ENCODE measurements at places on chromosomes 11 and 22.

DNA sequence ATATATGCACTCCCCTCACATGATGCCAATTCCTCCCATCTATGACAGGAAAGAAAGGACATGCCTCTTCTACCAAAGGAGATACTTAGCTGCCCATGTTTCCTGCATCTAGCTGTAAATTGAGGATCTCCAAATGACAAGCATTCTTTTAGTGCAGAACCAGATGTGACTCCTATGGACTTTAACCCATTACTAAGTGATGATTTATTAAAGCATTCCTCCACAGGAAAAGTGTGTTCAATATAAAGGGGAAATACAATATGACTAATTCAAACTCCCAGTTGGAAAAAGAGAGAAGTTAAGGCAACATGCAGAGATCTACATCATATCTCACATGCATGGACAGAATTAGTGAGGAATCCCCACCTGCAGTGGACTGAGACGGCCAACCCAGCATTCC is 221.3 kb downstream of the FAM76B start:
- no peak for DNase-seq

GRCh38 chr22:46373921-46374662 is 38.6 kb downstream of the TRMU start:
- DNase-seq: no peak

DNA sequence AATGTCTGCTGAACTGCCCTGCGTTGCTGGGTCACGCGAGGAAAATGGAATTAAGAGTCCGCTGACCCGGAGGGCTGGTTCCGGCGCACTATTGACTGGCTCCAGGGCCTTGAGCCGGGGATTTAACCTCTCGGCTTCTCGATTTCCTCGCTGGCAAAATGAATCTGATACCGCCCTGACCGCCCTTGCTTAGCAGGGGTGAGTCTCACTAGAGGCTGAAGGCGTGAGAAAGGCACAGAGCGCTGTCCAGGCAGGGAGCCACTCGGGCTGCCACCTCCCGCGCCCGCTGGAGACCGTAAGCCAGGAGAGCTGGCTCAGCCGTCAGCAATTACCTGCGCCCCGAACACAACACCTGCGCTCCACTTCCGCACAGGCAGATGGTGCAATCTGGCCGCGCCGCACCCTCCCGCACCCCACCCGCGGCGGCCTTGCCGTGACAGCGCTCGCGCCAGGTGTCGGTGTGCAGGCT is 65.6 kb downstream of the BUD13 start:
- DNase-seq: no peak

GRCh38 chr11:121483805-121484480 is 31.2 kb upstream of the SORL1-AS1 start:
- no peak for DNase-seq

GRCh38 chr11:1155274-1155693 is 2.5 kb upstream of the MUC5AC start:
- no peak for DNase-seq

GRCh38 chr11:101872171-101872882 is 42.5 kb upstream of the CEP126 start:
- DNase-seq: no peak

- DNase-seq: no peak
These were observed 228.3 kb downstream of the MIAT start for GRCh38 chr22:26885441-26886261.

DNA sequence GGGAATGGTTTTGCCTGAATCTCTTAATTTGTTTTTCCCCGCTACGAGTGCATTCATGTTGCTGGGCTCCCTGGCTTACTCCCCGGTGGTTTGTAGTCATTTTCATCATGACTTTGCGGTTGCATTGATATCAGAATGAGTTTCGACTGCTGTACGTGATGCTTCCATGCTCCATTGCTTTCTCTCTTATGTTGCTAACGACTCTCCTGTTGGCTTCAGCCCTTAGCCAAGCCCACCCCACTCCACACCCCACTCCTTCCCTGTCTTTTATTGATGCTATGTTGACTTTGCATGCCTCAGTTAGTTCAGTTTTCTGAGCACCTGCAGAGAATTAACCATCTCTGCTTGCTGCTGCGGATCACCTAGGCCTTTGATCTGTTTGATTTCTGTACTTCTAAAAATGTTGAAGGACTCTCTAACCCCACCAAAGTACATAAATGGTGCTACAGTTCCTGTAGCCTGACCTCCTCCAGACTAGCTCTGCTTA is 65.3 kb downstream of the ARFGAP2 start:
- no peak for DNase-seq

- no peak for DNase-seq
These were observed 3.0 kb downstream of the BACE1 start for GRCh38 chr11:117313091-117313490.

DNA sequence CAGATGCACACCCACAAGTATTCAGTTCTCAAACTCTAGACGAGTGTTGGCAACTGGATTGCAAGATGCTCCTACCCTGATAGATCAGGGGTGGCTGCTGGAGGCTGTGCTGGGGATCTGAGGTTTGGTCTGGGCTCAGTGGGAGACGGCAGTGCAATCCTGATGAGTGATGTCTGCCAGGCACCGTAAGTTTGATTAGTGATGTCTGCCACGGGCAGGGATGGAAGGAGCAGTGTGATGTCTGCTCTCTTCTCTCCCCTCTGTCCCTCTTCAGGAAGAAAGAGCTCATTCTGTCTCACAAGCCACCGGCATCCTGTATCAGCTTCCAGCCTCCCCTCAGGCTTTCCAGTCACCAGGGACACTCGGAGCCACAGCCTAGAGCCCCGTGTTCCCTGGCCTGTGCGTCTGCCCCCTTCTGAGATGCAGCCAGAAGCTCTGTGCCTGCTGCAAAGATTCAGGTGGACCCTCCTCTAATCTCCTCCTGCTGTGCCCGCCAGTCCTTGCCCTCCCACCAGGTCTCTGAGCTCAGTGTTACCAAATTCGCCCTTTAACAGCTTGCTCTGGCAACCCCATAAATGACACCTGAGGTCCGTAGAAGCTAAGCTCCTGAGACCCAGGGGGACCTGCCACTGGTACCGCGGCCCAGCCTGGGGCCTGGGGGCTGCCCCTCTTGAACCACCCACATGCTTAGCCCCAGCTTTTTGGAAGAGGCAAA is 19.9 kb downstream of the TP53I11 start:
- no peak for DNase-seq

- no peak for DNase-seq
These were observed 816 bp upstream of the PHRF1 start for GRCh38 chr11:575313-575995.

DNA sequence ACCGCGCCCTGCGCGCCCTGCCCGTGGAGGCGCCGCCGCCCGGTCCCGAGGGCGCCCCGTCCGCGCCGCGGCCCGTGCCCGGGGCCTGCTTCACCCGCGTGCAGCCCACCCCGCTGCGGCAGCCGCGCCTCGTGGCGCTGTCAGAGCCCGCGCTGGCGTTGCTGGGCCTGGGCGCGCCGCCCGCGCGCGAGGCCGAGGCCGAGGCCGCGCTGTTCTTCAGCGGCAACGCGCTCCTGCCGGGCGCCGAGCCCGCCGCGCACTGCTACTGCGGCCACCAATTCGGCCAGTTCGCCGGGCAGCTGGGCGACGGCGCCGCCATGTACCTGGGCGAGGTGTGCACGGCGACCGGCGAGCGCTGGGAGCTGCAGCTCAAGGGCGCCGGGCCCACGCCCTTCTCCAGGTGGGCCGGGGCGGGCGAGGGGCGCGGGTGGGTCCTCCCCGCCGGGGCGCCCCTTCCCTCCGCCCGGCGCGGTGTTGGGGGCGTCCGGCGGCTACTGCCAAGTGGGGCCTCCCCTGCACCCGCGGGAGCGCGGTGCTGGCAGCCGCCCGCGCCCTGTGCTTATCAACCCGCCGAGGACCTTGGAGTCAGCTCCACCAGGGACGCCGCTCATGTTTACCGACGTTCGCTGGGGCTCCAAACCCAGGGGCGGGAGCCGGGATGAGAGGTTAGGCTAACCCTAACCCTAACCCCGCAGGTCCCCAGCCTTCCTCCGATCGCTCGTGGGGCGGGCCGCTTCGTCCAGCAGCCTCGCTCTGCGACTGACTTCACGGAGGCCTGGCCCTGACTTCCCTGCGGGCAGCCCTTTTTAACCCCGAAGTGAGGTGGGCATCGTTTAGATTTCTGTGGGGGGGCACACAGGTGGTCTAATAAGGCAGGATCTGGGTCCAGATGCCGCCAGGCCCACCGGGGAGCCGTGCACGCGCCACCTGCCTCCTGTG is 649 bp downstream of the SELENOO start:
- DNase-seq: peak; percentile 61

DNA sequence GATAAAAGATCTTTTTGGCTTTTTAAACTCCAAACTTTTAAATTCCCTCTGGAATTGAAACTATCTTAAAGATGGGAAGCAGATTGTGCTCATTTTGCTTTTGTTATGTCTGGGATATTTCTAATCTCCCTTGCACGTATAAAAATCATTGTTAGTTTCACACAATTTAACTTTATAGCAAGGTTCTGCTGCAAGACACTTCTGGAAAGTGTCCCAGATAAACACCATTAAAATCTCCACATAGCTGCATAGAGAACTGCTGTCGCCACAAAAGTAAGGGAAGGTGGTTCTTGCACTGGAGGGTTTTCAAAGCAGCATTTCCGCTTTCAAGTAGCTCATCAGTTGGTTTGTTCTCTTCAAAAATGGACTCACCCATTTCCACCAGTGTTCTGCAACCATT is 11.8 kb downstream of the PTS start:
- no peak for DNase-seq

GRCh38 chr11:115290893-115291292 is 213.3 kb downstream of the CADM1 start:
- DNase-seq: no peak

All from adipocyte (in vitro differentiated cells).